ENCODE measurements at places on chromosomes 11 and 22.
A peak's percentile ranks its signal among the peaks of the same experiment; 100 is the strongest.

- DNase-seq = no peak
These were observed 151.2 kb downstream of the DBX1 start for GRCh38 chr11:20008871-20009644.

DNA sequence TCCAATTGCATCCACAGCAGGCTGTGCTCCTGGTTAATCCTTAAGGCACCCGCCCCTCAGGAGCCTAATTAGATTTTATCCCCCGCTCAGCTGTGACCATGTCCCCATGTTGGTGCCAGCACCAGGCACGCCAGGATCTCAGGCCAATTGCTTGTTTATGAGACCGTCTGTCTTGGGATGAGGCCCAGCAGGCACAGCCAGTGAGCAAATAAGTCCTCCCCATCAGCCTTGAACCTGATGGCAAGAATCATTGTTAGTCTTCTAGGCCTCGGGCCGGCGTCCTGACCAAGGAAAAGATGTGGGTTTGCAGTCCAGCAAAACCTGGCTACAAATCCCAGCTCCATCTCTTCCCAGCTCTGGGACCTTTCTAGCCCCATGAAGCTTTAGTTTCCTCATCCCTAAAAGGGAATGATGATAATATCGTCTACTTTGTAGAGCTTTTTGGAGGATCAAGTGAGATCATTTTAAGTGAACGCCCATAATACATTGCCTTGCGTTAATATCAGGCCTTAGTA lies 57.3 kb downstream of the TP53I11 start:
- no peak for DNase-seq

GRCh38 chr11:57073128-57073527 lies 84.4 kb downstream of the OR5AK2 start:
- DNase-seq = peak; percentile 32

DNA sequence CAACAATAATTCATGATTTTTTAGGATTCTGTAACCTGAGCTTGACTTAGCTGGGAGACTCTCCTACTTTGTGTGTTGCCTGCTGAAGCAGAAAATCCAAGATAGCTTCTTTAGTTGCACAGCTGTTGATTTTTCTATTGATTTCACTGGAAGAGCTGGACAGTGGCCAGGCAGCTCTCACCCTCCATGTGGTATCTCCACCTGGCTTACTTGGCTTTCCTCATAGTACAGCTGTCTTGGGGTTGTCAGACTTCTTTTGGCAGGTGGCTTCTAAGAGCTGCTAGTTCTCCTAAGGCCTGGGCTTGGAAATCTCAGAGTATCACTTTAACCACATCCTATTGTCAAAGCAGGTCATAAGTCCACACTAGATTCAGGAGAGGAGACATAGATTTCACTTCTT lies 130.8 kb upstream of the SPON1 start:
- DNase-seq = no peak

DNA sequence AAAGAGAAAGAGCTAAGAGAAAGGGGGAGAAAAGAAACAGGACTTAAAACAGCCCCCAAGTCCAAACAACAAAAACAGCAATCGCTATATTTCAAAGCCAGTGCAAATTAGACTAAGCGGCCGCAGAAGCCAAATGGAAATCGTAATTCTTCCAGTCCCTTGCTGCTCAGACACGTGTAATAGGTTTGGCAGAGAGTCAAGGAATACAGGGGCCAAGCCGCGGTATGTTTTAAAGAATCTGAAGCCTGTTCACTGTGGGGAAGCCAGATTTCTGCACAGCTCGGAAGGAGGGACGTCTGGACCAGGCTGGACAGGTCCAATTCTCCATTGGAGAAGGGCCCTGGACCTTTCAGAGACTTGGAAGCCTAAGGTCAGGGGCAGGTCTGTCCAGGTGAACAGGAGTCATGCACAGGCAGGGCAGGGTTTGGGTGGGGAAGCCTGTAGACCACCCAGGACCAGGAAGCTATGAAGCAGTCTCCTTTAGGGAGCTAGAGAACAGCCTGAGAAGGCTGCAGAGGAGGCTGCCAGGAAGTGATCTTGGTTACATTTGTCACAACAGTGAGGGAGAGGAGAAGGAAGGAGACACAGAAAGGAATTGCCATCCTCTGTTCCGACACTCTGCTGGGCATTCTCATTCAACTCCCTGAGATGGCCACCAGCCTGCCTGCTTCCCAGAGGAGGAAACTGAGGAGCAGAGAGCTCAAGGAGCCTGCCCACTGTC lies 265.5 kb upstream of the ISX start:
- DNase-seq = peak; percentile 80
